ENCODE measurements at places on chromosomes 13 and 19.
A peak's percentile ranks its signal among the peaks of the same experiment; 100 is the strongest.

GRCh38 chr13:113643593-113643992 lies 14.4 kb downstream of the ATP4B start:
- no peak for DNase-seq

- DNase-seq = no peak
Observed at GRCh38 chr13:98584668-98585397, 7.9 kb upstream of the STK24 start.

GRCh38 chr13:93862259-93862658 lies 617.2 kb downstream of the DCT start:
- DNase-seq = no peak

GRCh38 chr13:34143637-34144036 lies 325.7 kb downstream of the RFC3 start:
- DNase-seq = no peak

- DNase-seq = no peak
Observed at GRCh38 chr13:26062853-26063444, 11.1 kb upstream of the SHISA2 start.

DNA sequence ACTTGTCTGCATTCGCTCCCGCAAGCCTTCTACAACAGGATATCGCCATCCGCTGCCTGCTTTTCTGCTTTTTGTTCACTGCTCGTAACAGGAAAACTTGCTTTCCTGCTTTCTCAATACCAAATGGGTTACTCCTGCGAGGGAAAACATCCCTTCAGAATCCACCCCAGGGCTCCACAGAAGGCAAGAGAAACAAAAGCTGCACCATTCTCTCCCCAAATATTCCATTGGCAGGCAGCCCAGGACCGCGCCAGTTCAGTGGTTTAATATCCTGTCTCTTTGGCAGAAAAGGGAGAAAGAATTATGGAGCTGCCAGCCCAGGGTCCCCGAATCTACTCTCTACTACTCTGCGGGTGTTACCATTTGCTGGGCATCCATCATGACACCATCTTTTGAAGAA lies 84.7 kb upstream of the DOCK9 start:
- no peak for DNase-seq

DNA sequence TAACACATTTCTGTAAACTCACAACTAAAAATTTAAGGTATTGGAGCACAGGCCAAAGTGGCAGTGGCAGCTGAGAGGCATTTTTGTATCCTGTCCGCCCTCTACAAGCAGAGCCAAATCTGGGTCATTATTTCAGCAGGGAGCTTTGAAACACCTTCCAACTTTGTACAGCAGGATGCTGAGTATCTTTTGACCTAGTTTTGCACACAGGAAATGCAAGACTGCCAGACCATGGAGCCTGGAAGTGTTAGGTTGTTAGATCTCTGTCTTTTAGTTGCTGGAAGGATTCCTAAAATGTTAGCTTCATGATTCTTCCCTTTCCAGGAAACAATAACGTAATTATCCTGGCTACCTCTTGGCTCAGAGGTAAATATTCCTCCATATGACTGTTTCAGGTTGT lies 148.6 kb upstream of the ATXN8OS start:
- DNase-seq = no peak

GRCh38 chr19:38514812-38515633 lies 81.5 kb downstream of the RYR1 start:
- peak; percentile 78 for DNase-seq

DNA sequence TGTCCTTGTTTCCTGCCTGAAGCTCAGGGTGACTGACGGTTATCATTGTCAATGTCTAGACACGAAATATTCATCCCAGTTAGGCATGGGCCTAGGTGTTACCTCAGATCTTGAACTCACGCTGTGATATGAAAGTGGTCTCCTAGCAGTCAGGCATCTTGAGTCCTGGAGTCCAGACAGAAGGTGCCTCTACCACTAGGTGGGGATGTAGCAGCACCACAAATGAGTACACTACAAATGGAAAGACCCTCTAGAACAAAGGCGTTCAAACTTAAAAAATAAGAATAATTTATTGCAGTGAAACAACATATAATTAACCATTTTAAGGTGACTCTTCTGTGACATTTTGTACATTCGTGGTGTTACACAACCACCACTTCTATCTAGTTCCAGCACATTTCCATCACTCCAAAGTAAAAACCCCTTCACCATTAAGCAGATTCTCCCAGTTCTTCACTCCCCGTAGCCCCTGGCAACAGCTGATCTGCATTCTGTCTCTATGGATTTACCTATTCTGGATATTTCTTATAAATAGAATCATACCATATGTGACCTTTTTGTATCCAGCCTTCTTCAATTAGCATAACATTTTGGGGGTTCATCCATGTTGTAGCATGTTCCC lies 11.9 kb upstream of the FRY start:
- no peak for DNase-seq

DNA sequence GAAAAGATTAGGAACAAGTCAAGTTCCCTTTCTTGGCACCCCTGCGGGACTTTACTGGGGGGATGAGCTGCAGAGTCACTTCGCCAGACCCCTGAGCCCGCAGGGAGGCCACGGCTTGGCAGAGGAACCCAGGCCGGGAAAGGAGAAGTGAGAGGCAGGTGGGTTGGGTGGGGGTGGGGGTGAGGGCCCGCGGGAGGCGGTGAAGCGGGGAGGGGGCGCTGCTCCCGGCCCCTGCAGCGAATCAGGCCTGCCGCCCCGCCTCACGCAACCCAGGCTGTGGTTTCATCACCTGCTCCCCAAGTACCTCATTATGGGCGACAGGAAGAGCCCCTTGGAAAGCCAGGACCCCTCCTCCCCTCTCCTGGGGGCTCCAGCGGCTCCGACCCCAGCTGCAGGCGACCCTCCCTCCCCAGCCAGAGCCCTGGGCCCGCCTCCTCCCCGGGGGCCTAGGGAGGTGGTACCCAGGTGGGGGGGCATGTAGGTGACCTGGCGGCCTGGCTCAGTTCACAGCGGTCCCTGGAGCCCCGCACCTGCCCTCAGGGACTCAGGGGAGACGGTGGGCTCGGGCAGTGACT lies 9.5 kb downstream of the MEF2B start:
- no peak for DNase-seq

- peak; percentile 50 for DNase-seq
Observed at GRCh38 chr19:14059093-14059480, 2.8 kb downstream of the PALM3 start.

DNA sequence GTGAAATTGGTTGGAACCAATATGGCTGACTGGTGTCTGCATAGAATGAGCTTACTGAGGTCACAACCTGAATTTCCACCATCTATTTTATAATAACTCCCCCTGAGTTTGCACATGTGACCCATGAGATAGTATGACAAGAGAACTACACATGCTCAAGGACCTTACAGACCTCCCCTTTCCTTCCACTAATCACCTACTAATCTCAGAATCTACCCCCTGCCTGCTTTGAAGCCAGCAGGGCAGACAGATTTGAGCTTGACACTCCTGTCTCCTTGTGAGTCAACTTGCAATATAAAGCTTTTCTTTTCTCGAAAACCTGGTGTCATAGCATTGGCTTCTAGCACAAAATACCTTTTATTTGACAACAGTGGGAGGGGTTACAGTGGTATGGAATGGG lies 248.4 kb downstream of the RFC3 start:
- no peak for DNase-seq

DNA sequence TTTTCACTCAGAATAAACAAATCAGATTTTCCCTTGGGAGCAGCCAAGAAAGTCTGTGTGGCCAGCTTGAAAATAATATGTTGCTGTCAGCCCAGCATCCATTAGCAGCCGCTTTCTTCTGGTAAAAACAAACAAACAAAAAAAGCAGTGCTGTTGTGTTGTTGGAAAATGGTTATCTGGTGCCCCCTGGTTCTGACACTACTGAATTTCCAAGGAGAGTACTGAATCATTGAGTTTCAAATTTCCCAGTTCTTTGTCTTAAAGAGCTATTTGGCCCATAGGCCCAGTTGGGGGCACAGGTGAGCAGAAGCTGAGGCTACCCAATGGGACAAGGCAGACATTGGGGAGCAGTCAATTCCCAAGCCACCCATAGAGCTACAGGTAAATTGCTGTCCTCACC lies 995.9 kb downstream of the UQCRFS1 start:
- no peak for DNase-seq

- DNase-seq = no peak
Observed at GRCh38 chr13:110331362-110331761, 24.3 kb downstream of the COL4A2 start.

- DNase-seq = no peak
Observed at GRCh38 chr19:53908935-53909415, at the start of gene CACNG7. CACNG7 (plus strand) TSS chr19:53909278; CDS start chr19:53912832, 3,554 bp downstream.

GRCh38 chr13:30725326-30726085 lies 9.8 kb upstream of the ALOX5AP start:
- no peak for DNase-seq

DNA sequence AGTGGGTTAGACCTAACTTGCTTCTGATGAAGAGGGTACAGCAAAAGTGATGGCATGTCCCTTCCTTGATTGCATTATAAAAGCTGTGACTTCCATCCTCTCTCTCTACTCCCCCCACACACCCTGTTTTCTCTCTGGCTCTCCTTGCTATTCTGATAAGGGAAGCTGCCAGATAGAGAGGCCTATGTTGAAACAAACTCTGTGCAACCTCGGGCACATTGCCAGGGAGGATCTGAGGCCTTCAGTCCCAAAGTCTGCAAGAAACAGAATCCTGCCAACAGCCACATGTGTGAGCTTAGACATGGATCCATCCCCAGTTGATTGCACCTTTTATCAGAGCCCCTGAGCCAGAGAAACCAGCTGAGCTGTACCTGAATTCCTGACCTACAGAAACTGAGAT lies 44.8 kb upstream of the ARGLU1 start:
- no peak for DNase-seq

DNA sequence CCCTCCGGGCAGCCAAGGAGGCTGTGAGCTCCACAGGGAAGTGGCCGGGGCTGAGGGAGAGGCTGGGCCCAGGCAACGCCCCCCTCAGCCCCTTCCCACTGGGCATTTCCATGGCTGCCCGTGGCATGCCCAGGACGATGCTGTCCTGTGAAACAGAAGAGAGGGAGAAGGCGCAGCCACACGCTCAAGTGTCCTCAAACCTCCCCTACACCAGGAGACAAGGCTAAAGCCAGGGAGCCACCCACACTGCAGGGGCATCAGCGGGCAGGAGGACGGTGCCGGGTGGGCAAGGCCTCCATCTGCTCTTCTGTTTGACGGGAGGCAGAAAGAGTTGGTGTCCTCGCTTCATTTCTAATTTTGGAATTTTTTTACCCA lies 14.2 kb upstream of the PROZ start:
- no peak for DNase-seq

GRCh38 chr19:7862413-7862951 lies 11.7 kb downstream of the PRR36 start:
- peak; percentile 69 for DNase-seq

GRCh38 chr19:56071151-56071550 lies 49.9 kb downstream of the ZNF787 start:
- DNase-seq = no peak

- DNase-seq = no peak
Observed at GRCh38 chr13:110231348-110232047, 75.5 kb downstream of the COL4A1 start.

GRCh38 chr19:44111910-44112463 lies 1.2 kb upstream of the ZNF225 start:
- no peak for DNase-seq

- no peak for DNase-seq
Observed at GRCh38 chr13:99960663-99961311, 10.8 kb downstream of the ZIC5 start.

DNA sequence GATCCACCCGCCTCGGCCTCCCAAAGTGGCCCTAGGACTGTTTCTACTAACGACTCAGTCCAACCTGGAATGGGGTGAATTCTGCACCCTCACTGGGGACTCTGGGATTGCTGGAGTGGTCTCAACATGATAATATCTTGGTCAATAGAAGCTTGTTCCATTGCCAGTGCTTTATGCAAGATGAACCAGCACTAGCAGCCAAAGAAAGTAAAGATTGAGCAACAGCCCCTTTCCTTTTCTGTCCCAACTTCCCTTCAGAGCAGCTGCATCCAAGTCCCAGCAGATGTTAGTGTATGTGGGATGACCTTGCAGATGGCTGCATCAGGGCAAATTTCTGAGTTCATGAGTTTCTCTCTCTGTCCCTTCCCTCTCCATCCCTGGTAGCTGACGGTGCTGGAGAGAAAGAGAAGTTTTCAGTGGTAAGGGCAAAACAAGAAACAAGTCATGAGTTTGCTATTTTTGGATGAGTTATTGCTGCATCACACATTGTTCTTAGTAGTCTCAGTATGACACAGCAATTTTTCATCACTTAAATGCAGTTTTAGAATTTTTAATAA lies 183.6 kb upstream of the EDNRB start:
- DNase-seq = no peak

- peak; percentile 76 for DNase-seq
Observed at GRCh38 chr19:17333611-17334413, 843 bp downstream of the ANO8 start.

DNA sequence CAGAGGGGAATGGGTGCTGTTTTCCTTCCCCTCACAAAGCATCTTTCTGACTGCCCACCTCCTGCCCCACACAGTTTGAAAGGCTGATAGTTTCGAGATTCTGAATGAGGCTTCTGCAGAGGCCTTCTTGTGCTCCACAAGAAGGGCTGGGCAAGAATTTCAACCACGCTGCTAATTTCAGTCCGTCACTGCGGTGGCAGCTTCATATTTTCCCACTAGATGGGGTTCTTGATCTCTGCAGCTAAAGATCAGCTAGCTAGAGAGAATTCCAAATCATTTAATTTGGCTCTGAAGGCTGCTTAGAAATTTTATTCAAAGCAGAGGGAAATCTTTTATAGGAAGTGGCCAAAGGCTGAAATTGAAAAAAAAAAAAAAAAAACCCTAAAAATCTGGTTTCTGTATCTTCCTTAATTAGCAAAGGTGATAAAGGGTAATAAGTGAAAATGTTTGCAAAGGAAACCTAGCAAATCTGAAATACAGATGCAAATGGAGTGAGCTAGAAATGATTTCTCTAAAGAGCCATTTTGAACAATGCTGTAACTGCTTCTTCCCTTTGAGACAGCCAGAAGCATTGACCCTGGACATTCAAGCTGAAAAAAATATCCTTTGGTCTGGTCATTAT lies 38.0 kb upstream of the C13orf42 start:
- no peak for DNase-seq

GRCh38 chr19:21317821-21318220 lies 11.4 kb downstream of the ZNF708 start:
- no peak for DNase-seq

GRCh38 chr13:98939660-98940191 lies 38.1 kb downstream of the DOCK9 start:
- no peak for DNase-seq

GRCh38 chr13:105990256-105990958 lies 545.1 kb downstream of the EFNB2 start:
- DNase-seq = no peak
